Islet precursor cell (in vitro differentiated cells): ENCODE measurements at places on chromosomes 7 and 10.

- DNase-seq: peak; percentile 83
These were observed 101.9 kb downstream of the ELMO1 start for GRCh38 chr7:37346761-37347160.

DNA sequence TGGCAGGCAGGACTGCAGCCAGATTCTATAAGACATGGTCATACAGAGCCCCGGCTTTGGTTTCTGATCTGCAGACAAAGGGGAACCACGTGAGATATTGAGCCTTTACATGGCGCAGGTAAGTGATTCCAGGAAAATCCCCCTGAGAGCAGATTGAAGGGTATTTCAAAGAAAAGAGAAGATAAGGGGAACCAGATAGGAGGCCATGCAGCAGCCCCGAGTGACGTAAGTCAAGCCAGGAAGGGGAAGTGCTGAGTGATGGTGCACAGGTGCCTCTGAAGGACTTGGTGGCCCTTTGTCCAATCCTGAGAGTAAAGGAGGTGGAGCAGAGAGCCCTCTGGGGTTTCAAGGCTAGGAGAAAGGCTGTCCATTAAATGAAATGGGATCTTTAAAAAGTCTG lies 329.0 kb downstream of the ACTR3B start:
- DNase-seq: no peak

GRCh38 chr10:132204078-132204780 lies 17.5 kb downstream of the DPYSL4 start:
- DNase-seq: no peak

DNA sequence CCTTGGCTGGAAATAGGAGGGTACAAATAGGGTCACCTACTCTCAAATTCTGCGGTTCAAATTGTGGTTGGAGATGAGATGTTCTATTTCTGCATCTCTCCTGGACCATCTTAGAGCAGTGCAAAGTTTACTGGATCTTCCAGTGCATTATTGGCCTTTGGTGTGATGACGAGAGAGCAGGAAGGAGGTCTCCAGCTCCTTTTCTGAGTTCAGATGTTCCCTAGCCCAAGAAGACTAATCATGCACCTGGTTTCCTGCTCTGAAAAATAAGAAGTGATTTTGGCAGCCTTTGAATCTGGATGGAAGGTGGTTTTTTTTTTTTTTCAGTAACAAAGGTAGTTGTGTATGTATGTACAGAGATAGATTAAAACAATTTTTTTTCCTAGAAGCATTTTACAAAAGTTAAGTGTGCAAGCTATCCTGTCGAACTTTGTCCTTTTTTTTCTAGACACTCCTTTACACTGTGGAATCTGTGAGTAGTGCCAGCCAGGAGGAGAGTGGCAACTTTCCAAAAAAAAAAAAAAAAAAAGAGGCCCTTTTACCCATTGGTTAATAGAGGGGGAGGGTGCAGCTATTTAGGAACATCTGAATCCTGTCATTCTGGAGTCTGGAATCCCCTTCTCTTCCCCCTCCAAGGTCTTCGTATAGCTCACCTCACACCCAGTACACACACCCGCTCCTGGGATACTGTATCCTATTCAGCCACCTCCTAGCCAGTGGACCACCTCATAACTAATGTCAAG lies 26.3 kb downstream of the PAPSS2 start:
- no peak for DNase-seq

DNA sequence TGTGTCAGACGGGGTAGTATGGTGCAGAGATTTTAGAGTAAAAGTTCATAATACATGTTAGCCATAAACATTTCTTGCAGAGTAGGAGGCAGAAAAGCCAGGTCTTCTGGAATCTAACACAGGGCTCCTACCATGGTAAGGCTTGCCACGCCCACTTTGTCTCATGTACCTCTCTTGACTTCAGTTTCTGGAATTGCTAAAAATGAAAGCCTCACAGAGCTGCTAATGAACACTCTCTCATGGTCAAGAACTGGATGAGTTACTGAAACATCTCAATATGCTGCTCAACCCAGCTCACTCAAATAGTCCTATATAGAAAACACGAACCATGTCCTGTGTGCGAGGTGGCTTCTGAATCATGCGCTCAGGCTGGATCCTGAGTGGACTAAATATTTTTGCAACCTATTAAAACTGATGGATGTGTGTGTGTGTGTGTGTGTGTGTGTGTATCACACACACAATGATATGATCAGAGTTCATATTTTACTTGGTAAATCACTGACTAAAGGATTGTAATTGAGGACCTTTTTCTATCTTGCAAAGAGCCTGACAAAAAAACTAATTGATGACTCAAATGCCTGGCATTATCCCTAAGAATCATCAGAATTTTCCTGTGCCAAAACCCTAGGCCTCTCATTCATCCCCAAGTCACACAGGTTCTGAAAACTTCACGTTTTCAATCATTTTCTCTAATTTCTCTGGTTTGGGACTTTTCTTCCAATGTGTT lies 1306.6 kb downstream of the XPNPEP1 start:
- no peak for DNase-seq
